ENCODE measurements at places on chromosomes 1 and 21.

DNA sequence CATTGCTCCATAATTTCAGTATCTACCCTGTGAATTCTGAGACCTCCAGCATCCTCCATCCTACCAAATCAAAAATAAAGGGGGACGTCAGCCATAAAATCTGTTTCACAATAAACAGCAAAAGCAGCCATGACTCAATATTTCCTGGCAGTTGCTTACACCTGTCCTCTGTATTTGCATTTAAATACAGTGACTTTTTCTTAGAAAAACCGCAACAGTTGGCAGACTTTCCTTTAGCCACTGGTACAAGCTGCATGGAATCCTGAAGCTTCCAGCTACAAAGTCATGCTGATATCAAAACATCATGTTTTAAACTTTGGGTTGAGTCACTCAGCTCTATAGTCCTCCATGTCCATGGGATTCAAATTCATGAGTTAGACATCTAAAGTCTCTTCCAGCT, 278.0 kb upstream of the KAZN start:
- peak; percentile 47 for DNase-seq

DNA sequence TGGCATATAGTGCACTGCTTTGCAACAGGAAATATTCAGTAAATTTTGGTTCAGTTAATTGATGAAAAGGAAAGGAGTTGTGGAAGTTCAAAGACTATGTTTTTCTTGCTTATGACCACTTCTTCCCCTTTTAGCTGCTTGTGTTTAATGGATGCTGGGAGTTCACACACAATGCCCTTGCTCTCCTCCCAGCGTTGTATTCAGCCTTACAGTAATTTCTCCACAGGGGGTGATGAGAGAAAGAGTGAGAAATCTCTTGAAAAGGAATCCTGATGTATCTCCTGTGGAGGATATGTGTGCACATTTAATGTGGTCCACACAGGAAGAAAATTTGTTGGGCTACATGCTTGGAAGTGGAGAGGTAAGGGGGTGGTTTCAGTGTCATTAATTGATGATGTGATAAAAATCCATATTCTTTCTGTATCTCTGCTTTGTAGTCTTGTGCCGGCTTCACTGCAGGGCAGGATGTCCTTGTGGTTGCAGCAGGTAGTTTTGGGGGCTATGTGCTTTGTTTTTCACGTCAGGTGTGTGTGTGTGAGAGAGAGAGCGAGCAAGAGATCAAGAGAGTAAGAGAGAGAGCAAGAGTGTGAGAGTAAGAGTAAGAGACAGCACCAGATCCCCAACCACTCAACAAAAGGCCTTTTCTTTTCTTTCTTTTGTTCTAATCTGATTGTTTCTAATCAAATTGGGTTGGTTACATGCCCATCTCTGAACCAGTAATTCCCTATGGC, 204.4 kb downstream of the RWDD3 start:
- no peak for DNase-seq

DNA sequence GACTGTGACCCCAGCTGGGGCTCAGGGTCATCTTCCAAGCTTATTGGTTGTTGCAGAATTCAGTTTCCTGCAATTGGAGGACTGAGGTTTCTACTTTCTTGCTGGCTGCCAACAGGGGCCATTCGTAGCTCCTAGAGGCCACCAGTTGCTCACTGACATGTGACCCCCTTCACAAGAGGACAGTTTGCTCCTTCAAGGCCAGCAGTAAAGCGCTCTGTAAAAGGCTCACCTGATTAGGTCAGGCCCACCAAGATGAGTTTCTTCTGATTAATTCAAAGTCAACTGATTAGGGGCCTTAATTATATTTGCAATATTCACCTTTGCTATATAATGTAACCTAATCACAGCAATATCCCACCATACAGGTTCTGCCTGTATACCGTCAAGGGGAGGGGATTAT, 68.9 kb downstream of the SLC9A1 start:
- no peak for DNase-seq

DNA sequence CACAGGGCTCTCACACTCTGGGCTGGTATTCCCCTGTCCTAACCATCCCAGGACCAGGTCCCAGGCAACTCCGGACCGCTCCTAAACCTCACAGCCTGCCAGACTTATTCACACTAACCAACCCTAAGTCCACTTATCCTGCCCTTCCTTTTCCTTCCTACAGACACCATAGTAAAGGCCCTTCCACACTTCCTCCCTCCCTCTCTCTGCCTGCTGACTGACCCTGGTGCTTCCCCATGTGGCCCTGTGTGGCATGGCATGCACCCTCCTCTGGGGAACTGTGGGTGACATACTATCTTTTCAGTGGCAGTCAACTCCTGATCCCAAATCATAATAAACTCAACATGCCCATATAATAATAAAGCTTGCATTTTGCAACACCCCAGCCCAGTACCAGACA, 155.1 kb upstream of the DNAH14 start:
- no peak for DNase-seq

All from fibroblast of skin of right biceps (primary cell).